HCT116 (cell line): ENCODE measurements at places on chromosomes 3 and 15.

DNA sequence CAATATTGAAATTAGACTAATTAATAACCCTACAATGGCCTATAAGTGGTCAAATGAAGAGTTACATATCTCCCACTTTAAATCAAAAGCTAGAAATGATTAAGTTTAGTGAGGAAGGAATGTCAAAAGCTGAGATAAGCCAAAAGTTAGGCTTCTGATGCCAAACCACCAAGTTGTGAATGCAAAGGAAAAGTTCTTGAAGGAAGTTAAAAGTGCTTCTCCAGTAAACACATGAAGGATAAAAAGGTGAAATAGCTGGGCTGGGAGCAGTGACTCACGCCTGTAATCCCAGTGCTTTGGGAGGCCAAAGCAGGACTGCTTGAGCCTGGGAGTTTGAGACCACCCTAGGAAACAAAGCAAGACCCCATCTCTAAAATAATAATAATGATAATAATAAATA lies 46.9 kb upstream of the DCUN1D1 start:
- DNase-seq: no peak

GRCh38 chr15:43463507-43463906 lies 29.4 kb downstream of the TP53BP1 start:
- no peak for DNase-seq

- peak; percentile 7 for DNase-seq
Observed at GRCh38 chr3:54188176-54188791, 65.9 kb downstream of the CACNA2D3 start.

DNA sequence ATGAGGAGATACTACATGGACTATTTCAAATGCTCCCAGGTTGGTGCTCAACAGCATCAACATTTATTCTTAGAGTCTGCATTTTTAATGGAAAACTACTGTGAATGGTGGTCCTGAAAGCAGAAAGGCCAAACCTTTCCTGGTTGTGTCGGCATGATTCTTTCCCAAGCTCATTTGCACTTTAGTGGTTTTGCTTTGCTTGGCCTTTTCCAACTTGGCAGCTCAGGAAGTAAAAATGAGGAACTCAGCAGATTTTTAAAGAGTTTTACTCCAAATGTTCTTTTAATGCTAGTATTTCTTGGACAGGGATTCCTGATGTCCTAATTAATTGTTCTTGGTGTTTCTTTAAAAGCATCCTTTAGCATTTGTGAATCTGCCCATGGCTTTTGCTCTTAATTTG lies 197.4 kb downstream of the SLC9A9 start:
- no peak for DNase-seq

- no peak for DNase-seq
Observed at GRCh38 chr15:50628421-50628820, 58.2 kb downstream of the TRPM7 start.

DNA sequence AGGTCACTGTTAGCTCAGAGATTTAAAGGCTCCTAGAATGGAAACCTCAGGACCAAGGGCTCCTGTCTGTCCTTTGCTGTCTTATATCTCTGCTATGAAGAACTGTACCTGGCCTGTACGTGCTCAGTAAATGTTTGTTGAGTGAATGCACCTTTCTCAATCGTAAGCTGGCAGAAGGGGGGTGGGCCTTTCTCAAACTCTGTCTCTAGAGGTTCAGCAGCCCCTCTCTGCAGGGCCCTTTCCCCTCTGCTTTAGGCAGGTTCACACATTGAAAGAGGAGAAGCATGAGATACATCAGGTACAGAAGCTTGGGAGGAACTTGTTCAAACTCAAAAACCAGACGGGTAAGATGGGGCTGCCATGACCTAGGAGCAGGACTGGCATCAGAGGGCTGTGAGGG lies 155.6 kb downstream of the GOLGA6L4 start:
- DNase-seq: no peak

GRCh38 chr15:71447328-71448250 lies 332.3 kb downstream of the THSD4 start:
- DNase-seq: peak; percentile 69

GRCh38 chr3:8516047-8516661 lies 14.5 kb downstream of the LMCD1 start:
- no peak for DNase-seq
